ENCODE measurements at places on chromosomes 13 and 19.

DNA sequence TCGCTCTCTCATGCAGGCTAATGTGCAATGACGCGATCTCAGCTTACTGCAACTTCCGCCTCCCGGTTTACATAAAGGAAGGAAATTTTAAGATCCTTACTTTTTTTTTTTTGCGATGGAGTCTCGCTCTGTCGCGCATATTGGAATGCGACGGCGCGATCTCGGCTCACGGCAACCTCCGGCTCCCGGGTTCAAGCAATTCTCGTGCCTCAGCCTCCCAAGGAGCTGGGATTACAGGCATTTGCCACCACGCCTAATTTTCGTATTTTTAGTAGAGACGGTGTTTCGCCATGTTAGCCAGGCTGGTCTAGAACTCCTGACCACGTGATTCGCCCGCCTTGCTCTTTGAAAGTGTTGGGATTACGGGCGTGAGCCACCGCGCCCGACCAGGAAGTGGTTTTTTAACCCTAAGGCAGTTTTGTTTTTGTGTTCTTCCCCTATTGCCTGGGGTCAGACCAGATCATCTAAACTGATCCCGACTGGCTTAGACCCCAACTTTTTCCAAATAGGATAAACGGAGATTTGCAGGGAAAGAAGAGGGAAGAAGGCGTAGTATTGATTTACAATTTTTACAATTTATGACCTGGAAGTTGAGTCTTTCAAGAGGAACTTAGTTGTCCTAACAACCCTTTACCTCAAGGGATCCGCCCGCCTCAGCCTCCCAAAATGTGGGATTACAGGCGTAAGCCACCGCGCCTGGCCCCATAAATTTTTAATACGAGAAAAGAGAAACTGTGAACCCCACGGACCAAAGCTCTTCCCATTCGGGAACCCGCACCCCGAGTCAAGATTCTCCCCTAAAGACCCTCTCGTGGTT is 142.0 kb downstream of the ZNF737 start:
- DNase-seq: peak; percentile 68

- peak; percentile 96 for DNase-seq
Measured at GRCh38 chr13:40401911-40402776, 264.3 kb downstream of the FOXO1 start.

GRCh38 chr19:17149393-17150135 is 65.6 kb upstream of the USE1 start:
- DNase-seq: no peak

- peak; percentile 16 for DNase-seq
Measured at GRCh38 chr19:38736036-38736412, 8.2 kb downstream of the CAPN12 start.

GRCh38 chr13:83622422-83622784 is 259.9 kb downstream of the SLITRK1 start:
- DNase-seq: no peak

- no peak for DNase-seq
Measured at GRCh38 chr13:99949679-99950413, 21.7 kb downstream of the ZIC5 start.

- no peak for DNase-seq
Measured at GRCh38 chr19:38139122-38139521, 84.9 kb downstream of the DPF1 start.

- DNase-seq: no peak
Measured at GRCh38 chr19:53294786-53295441, 27.4 kb upstream of the VN1R4 start.

GRCh38 chr19:35978832-35979365 is 16.1 kb upstream of the SDHAF1 start:
- no peak for DNase-seq

GRCh38 chr13:80451641-80452040 is 110.7 kb upstream of the SPRY2 start:
- DNase-seq: no peak

- DNase-seq: peak; percentile 7
Measured at GRCh38 chr13:39506559-39507390, 96.2 kb downstream of the LHFPL6 start.

DNA sequence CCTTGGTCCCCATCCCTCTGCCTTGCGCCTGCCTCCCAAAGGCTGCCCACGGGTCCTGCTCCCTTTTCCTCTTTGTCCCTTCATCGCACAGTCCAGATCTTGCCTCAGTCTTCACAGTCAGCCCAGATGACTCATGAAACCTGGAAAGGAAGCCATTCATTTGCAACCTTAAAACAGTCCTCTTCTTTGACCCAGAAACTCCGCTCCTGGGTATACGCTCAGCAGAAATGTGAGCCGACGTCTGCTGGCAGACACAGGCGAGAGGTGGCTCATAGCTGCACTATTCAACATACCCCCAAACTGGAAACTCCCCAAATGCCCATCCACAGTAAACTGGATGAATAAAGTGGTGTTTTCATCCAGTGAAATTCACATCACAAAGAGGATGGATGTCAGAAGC is 13.6 kb upstream of the PEPD start:
- peak; percentile 5 for DNase-seq

DNA sequence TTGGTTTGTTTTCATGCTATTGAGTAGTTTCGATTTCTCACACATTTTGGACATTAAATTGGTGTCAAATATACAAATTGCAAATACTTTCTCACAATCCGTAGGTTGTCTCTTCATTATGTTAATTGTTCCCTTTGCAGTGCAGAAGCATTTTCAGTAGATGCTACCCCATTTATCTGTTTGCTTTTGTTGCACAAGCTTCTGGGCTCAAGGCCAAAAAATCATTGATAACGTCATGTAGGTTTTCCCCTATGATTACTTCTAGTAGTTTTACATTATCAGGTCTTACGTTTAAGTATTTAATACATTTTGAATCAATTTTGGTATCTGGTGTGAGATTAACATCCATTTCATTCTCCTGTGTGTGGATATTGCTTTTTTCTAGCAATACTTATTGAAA is 14.0 kb upstream of the ZNF347 start:
- no peak for DNase-seq

GRCh38 chr13:67283637-67284036 is 53.5 kb upstream of the PCDH9 start:
- DNase-seq: no peak

DNA sequence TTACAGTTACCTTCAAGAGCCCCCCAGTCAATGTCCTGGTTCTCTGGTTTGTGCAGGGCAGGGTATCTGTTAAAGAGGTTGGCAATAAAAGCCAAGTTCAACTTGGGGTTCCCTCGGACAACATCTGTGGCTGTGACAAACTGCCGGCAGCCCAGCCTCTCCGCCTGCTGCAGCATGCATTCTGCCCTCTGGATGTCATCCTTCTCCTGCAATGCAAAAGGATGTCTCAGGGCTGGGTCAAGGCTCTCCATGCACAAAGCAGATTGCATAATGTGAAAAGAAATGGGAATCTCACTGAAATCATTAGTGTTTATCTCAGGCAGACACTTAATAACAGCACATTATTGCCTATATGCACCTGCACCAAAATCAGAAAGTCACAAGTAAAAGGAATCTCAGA is 35.1 kb downstream of the LCP1 start:
- DNase-seq: peak; percentile 26

- peak; percentile 74 for DNase-seq
Measured at GRCh38 chr19:13597640-13598039, 91.4 kb upstream of the CACNA1A start.

DNA sequence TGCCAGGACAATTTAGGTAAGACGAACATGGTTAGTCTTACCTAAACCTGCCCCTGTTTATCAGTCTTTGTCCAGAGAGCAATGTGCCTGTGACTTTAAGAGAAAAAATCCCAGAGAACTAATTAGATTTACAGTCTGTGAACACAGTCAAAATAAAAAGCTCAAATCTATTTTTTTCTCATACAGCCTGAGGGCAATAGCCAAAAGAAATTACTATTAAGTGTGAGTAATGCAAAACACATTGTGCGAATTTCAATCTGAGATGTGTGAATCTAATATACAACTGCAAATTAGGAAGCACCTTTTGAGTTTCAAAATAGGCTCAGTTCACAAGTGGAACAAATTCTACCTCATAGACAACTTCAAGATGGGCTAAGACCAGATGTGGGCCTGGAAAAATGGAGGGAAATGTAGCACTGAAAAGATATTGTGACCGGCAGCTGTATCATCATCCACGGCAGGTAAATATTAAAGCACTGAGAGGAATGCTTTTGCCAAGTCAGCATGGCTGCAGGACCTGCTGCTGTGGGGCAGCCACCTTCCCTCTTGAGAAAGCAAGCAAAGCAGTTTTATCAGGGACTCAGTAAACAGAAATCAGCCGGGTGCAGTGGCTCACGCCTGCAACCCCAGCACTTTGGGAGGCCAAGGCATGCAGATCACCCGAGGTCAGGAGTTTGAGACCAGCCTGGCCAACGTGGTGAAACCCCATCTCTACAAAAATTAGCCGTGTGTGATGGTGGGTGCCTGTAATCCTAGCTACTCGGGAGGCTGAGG is 114.8 kb downstream of the KATNAL1 start:
- peak; percentile 18 for DNase-seq

DNA sequence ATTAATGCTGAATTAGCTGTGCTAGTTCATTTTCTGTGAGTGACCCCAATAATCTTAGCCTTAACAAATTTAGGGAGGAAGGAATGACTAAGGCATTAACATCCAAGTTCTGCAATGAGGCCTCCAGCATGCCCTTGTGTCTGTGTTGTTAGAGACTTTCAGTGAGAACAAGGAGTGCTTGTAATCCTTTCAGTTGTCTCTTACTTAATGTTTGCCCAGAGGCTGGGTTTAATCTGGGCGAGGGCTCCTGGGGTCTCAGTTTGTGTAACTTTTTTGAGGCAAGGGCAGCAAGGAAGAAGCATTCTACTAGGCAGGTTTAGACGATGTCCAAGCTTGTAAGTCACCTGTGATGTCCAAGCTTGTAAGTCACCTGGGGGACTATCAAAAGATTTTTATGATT is 24.3 kb downstream of the CCNA1 start:
- DNase-seq: no peak

- DNase-seq: peak; percentile 88
Measured at GRCh38 chr19:45613926-45614725, 12.1 kb upstream of the GPR4 start.

GRCh38 chr19:14346279-14346678 is 35.0 kb upstream of the ADGRE5 start:
- no peak for DNase-seq

DNA sequence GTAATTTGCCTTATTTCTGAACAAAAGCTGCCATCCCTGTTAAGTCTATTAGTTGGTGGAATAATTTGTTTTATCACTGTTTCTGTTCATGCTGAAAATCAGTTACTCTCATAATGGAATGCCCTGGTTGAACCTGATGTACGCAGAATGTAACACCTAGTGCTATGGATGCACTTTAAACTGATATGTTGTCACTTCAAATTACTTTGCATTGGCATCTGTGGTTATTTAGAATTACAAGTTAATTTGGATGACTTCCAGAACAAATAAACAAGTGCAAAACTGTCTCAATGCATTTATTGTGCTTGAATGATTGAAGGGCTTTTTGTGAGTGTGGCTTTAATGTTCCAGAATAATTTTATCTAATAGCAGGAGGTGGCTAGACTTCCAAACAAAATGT is 368.2 kb upstream of the SLITRK5 start:
- DNase-seq: no peak

GRCh38 chr13:80444240-80445015 is 103.5 kb upstream of the SPRY2 start:
- no peak for DNase-seq

- no peak for DNase-seq
Measured at GRCh38 chr13:50757008-50757407, 86.5 kb downstream of the DLEU7 start.

DNA sequence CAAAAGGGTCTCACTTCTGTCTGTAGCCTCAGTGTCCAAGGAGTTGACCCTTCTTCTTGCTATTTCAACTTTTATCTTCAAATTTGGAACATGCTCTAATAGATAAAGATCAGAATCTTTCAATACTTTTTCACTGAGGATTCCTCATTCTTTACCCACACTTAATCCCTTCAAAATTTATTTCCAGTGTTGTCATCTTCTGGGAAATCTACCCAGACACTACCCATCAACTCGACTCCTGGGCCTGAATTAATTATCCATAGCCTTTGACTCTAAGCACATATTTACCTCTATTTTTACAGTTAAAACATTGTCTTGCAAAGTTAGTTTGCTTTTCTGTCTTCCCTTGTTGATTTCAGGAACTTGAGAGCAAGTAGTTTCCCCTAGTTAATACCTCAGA is 1022.5 kb downstream of the PCDH9 start:
- no peak for DNase-seq

GRCh38 chr13:39451301-39451700 is 151.7 kb downstream of the LHFPL6 start:
- peak; percentile 52 for DNase-seq

- DNase-seq: peak; percentile 61
Measured at GRCh38 chr13:32019612-32020233, 11.9 kb upstream of the FRY start.

DNA sequence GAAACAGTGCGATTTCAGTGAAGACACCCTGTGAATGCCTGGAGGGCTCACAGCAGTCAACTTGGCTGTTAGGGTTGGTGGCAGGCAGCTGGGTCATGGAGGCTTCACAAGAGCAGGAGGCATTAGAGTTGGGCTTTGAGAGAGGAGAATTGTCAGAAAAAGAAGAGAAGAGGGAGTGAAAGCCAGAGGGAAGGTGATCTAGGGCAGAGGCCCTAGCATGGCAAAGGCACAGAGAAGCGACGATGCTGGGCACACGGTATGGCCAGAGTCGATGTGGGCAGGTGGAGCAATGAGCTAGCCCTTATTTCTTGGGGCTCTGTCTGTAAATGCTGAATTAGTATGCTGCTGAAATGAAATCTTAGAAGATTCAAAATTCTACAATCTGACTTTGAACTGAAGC is 52.6 kb upstream of the OLFM4 start:
- no peak for DNase-seq

GRCh38 chr13:27389891-27390290 is 34.5 kb upstream of the GTF3A start:
- DNase-seq: no peak

DNA sequence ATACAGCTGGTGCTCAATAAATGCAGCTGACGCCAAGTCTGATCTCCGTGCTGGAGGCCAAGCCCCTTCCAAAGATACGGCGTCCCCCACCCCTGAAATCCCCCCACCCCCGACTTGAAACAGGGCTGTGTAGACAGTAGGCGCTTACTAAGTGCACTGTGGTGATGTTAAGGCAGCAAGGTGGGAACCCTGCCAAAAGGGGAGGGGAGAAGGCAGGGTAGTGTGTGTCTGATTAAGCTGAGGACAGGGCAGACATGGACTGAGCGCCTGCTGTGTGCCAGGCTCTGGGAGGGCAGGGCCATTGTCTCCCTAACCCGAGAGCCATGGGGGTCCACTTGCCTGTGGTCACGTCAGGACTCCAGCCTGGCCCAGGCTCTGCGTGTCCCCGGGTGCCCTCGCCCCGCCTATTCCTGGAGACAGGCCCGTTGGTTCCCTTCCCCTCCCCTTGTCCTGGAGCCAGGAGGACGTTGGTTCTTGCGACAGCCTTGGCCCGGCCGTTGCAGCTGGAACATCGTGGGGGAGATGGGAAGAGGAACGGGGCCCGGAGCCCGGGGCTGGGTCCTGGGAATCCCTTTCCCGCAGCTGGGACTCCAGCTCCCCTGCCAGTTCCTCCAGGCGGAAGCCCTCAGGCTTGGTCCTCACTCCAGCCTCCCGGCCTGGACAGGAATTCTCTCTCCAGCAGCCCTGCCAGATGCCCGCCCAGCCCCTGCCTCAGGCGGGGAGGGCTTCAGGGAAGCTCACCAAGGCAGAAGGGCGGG is 1.7 kb upstream of the ELANE start:
- DNase-seq: peak; percentile 95
